Smooth muscle cell of trachea (primary cell): ENCODE measurements at places on chromosomes 12 and 14. TPM values are rescaled to one million over a fixed set of nuclear protein-coding genes. Genes with fewer than 3 reads are reported as not detected.

LMO3 gene
- 0.58 and 2.0 TPM in 2 replicates for total RNA-seq

NFYB gene
- 17.0 and 30.4 TPM in 2 replicates for total RNA-seq

CLEC4C gene
- not detected in 2 replicates for total RNA-seq

RNU7-1 gene
- not detected in 2 replicates for total RNA-seq

TXNDC16 gene
- 2.0 and 4.9 TPM in 2 replicates for total RNA-seq

TC2N gene
- total RNA-seq, result 0.29 and 1.2 TPM in 2 replicates

IFNG-AS1 gene
- total RNA-seq, result not detected in 2 replicates

CFAP73 gene
- not detected in 2 replicates for total RNA-seq

CLEC9A gene
- not detected in 2 replicates for total RNA-seq

GPRC5D gene
- total RNA-seq, result 0.15 TPM in 1 of 2 replicates, not detected in the other
